ENCODE measurements at places on chromosomes 3 and 15.

DNA sequence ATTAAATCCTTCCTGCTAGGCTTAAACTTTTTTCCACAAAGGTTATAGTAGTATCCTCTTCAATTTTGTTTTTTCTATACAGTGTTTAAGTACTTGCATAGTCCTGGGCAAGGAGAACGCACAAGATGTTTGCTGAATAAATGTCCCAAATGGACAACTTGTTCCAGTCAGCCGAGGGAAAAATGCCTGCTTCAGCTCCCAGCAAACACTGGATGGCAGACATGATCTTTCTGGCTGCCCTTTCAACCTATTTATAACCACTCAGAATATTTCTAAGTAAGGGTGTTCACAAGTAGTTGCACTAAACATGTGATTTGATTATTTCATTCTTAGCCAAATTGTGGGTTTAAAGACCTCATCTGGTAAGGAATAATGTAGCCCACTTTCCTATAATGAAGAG is 29.8 kb downstream of the GNB4 start:
- no peak for DNase-seq

GRCh38 chr3:147680837-147681483 is 271.8 kb downstream of the ZIC1 start:
- DNase-seq: no peak

- no peak for DNase-seq
Observed at GRCh38 chr3:77071364-77071763, 31.5 kb downstream of the ROBO2 start.

GRCh38 chr15:99826157-99826780 is 93.0 kb upstream of the LYSMD4 start:
- no peak for DNase-seq

GRCh38 chr15:81475926-81476325 is 101.9 kb upstream of the TMC3 start:
- no peak for DNase-seq

DNA sequence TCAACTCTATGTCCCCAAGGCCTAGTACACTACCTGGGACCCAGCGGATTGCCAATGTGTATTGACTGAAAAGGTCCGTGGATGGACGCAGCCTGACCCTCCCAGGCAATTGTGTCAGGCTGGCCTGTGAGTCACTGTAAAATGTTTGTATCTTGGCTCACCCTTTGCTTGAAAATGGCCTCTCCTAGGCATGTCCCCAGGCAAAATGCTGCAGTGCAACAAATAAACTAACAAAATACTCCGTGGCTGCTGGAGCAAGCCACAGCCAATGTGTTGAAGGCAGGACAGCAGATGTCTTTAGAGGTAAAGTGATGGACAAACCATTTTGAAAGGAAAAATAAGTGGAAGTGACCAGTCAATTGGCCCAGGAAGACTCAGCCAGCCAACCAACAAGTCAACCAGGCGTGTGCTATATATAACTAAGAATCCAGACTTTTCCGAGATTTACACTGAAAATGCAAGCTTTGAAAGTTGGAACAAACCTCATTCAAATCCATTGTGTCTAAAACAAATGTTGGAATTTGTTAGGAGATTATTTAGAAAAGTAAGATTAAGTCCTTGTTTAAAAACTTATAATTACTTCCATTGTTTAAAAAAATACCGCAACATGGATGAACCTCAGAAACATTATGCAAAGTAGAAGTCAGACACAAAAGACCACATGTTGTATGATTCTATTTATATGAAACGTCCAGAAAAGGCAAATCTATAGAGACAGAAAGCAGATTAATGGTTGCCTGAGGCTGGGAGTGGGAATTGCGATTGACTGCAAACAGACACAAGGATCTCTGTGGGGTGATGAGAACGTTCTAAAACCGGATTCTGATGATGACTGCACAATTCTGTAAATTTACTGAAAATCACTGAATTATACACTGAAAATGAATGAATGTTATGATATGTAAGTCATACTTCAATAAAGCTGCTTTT is 191.2 kb downstream of the TLE3 start:
- no peak for DNase-seq

DNA sequence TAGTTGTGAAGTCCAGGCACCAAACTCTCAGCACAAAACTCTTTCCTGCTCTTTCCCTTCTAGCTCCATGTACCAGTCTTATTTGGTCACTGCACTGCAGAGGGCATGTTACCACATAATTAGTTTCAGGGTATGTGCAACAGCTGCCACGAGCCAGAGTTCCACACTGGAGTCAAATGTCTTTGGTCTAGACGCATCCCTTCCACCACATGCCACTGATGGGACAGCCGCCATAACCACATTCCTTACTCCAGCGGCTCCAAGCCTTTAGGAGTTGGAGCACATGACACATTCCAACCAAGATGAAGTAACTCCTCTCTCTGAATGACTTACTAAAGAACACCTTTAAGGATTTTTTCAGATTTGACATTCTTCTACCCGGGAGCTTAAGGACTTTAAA is 153.4 kb downstream of the ERC2 start:
- DNase-seq: no peak

DNA sequence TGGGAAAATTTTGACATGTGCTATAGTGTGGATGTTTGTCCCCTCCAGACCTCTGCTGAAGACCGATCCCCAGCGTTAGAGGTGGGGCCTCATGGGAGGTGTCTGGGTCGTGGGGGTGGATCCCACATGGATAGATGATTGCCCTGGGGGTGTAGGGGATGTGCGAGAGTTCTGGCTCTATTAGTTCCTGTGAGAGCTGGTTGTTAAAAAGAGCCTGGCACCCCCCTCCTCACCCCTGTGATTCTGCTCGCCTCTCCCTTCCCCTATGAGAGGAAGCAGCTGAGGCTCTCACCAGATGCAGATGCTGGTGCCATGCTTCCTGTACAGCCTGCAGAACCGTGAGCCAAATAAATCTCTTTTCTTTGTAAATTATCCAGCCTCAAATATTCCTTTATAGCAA is 67.4 kb downstream of the ATP10A start:
- no peak for DNase-seq
